Stimulated activated CD4-positive, alpha-beta T cell treated with anti-CD3 and anti-CD28 coated beads, Interleukin-12 subunit alpha, Interleukin-12 subunit beta, amount 100 ng/mL, for 24 hours (primary cell): ENCODE measurements at places on chromosomes 3 and 15.

- no peak for DNase-seq
Measured at GRCh38 chr3:64728994-64729393, 41.2 kb upstream of the ADAMTS9 start.

DNA sequence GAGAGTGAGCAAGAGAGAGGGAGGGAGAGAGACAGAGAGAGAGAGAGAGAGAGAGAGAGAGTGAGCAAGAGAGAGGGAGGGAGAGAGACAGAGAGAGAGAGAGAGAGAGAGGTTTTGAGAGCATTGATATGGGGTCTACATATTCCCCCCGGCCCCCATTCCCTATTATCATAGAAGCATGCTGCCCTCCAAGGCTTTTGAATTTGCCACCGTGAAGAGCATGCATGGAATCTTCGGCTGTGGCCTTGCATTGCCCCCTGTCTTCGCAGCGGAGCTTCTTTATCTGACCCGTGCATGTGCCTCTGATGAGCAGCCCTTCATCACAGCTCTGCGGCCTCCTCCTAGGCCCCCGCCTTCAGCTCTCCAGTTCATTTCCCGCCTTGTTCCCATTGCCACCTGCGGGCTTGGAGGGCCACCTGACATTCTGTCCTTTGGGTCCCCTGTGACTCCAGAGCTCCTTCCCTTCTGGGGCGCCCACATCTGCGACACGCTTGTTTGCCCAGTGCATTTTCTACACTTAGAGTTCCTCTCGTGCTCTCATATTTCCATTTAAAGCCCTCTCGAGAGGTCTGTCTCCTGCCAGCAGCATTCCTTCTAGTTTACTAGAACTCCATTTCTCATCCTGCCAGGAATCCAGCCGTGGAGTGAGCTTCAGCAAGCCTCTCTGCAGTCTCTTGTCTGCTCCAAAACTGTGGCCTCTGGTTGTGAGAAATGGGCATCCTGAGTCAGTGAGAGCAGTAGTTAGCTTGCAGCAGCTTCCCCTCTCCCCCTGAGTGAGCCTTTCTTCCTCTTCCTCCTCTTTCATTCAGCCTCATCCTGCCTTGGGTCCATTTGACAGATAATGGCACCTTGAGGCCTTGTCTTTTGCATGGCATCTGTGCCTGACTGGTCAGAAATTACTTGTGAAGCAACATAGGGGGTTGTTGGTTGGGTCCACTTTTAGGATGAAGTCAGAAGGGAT, 25.3 kb downstream of the LPP start:
- DNase-seq = no peak

DNA sequence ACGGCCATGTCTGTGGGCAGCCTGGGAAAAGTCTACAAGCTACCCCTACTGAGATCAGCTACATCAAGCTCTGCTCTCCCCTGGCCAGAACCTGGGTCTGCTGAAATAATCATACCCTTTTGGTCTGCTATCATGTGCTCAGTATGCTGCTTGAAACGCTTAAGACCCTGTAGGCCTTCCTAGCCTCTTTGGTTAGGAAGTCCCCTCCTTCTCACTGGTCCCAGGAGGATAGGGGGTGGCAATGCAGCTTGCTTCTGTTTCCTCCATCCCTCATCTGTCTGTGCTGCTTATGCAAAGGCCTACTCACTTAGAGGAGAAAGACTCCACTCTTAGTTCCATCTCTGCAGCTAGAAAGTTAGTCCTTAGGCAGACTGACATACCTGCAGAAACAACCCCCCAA, 118.2 kb upstream of the RASGRP1 start:
- DNase-seq = no peak

- DNase-seq = no peak
Measured at GRCh38 chr3:133081016-133081415, 42.8 kb downstream of the TMEM108 start.

GRCh38 chr3:39707314-39707909, 102.0 kb upstream of the MYRIP start:
- no peak for DNase-seq

GRCh38 chr3:29649815-29650547, 369.1 kb downstream of the RBMS3 start:
- no peak for DNase-seq

DNA sequence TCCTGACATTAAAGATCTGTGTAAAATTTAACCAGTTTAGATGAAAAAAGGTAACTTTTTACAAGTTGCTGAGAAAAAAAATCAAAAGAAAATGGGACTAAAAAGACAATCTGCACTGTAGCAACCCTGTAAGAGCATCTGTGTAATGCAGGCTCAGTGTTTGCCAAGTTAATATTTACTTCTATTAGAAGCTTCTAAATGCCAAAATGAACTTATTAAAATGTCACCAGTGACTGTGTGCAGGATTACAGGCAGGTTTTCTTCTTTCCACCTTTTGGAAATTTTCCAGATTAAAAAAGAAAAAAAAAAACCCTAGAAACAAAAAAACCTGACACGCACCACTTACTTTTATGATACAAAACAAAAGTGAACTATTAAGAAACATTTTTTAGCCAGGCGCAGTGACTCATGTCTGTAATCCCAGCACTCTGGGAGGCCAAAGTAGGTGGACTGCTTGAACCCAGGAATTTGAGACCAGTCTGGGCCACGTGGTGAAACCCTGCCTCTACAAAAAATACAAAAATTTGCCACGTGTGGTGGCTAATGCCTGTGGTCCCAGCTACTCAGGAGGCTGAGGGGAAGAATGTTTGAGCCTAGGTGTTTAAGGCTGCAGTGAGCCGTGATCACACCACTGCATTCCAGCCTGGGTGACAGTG, 87.2 kb downstream of the TJP1 start:
- DNase-seq = no peak

GRCh38 chr3:14548321-14548729, 8.2 kb upstream of the GRIP2 start:
- peak; percentile 22 for DNase-seq

GRCh38 chr3:46186471-46187340, 21.4 kb downstream of the CCR1 start:
- no peak for DNase-seq

DNA sequence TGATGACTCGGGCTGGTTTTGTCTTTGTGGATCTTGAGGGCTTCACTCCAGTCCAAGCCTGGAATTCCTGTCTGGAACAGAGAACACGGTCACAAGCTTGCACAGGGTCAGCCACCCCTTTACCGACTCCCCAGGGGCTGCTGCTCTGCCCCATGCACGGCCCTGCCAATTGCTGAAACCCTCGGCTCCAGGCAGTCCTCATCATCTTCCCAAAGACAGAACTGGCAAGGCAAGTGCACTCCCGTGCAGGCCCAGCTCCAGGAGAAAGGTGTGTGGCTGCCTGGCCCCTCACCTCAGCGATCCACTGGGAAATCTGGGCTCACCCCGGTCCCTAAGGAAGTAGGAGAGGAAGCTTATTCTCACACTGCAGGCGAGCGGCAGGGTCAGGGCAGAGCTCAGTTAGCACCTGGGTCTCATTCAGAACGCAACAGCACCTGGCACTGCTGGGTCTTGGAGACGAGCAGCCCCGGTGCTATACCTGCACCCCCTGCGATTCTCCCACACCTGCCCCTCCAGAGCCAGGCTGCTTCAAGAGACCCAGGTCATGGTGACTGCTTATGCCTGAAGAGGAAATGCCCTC, 7.2 kb downstream of the MAP6D1 start:
- no peak for DNase-seq

DNA sequence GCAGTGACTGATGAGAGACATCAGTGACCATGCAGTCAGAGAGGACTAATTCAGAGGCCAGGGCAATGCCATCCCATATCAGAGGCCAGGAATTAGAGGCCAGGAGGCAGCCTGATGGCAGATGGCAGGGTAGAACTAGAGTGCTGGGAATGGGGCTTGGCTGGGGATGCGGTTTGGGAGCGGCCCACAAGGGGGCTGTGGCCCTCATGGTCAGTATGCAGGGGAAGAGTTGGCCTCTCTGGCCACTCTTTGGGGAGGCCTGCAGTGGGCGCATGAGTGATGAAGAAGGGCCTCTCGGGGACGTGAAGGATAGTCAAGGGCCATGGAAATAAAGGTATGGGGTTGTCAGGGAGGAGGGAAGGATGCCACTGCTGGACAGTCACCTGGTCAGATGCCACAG, 101.7 kb downstream of the EEFSEC start:
- DNase-seq = no peak

DNA sequence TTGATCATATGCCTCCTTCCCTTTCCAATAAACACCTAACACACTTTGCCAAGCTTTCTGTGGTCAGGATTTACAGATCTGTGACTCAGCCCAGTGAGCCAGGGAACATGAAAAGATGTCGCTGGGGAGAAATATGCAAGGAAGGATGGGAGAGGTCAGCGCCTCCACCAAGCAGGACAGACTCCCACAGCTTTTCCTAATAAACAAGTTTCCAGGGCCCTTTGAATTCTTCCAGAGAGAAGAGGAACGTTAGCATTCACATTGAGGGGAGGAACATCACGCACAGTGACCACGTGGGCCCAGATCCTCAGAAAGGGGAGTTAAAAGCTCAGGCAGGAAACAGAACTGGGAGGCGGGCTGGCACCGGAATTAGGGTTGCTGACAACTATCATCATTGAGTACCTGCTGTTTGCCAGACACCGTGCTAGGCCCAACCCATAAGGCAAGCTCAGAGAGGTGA, 33.3 kb upstream of the MRPS22 start:
- no peak for DNase-seq

GRCh38 chr3:195210266-195210973, 60.5 kb downstream of the XXYLT1 start:
- no peak for DNase-seq

DNA sequence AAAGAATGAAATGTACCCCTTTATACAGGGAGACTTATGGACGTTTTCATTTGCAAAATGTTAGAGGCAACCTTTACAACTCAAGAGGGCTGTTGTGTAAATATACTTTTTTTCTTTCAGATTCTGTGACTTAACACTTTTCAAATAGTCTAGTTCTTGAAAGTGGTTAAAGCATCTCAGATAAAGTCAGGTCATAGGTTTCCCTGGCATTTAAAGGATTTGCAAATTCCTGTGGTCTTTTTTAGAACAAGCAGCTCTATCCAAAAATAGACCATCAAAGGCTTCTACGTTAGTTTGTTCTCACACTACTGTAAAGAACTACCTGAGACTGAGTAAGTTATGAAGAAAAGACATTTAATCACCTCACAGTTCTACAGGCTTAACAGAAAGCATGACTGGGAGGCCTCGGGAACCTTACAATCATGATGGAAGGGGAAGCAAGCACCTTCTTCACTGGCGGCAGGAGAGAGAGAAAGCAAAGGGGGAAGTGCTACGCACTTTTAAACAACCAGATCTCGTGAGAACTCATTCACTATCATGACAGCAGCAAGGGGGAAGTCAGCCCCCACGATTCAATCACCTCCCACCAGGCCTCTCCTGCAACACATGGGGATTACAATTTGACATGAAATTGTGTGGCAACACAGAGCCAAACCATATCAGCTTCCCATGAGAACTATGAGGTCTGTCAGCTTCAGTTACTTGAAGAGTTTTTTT, 23.3 kb upstream of the GABRR3 start:
- no peak for DNase-seq

DNA sequence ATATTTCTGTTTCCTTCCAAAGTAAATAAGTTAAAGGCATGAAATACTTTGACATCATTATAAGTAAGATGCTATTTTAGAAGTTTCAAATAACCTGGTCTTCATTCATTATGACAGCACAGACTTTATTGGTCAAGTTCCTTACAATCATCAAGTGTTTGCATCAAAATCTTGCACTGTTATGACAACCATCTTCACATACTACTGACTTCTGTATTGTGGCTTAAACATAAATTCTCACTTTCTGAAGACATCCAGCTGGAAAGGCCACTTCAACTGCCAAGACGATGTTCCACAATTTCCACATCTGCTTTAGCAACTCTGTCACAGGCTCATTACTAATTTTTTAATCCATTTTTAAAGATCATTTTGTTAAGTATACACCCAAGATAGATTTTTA, 408.0 kb downstream of the MECOM start:
- no peak for DNase-seq

DNA sequence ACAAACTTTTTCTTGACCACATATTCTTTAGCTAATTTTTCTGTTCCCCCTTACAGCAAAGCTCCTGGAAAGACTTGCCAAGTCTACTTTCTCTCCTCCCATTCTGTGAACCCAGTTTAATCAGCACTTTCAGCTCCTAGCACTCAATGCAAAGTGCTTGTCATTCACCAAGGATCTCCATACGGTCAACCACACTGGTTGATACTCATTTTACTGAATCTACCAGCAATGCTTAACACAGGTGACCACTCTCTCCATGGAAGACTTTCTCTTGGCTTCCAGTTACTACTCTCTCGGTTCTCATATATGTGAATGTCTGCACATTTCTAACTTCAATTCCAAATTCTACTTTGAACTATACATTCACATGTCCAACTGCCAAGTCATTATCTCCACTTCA, 11.7 kb downstream of the MRPL3 start:
- no peak for DNase-seq

- no peak for DNase-seq
Measured at GRCh38 chr3:179995406-179995805, 41.3 kb downstream of the PEX5L start.

DNA sequence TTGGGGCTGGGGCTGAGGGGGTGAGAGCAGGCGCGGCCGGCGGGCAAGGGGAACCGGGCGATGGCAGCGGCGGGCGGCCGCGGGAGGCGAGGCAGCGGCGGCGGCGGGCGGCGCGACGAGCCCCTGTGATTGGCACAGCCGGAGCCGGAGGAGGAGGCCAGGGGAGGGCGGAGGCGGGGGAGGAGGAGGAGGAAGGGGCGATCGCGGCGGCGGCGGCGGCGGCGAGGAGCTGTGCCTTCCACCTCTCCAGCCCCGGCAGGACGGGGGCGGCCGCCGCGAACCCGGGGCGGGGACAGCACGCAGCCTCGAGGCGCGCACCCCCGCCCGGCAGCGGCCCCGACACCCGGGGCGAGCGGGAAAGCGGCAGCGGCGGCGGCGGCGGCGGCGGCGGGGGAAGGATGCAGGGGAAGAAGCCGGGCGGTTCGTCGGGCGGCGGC, at the start of gene SLCO3A1:
Gene SLCO3A1 (plus strand): TSS at position 198 of the 437 bp plus-strand sequence.
- DNase-seq = no peak

- no peak for DNase-seq
Measured at GRCh38 chr3:118354556-118354955, 680.1 kb downstream of the IGSF11 start.
